Choroid plexus epithelial cell (primary cell): ENCODE measurements at places on chromosomes 7 and 10.

- no peak for DNase-seq
These were observed 27.9 kb upstream of the USP6NL start for GRCh38 chr10:11639362-11639761.

- peak; percentile 88 for DNase-seq
These were observed 36.1 kb downstream of the PPP1R3C start for GRCh38 chr10:91596825-91597196.

- peak; percentile 51 for DNase-seq
These were observed 652 bp downstream of the KAZALD1 start for GRCh38 chr10:101062232-101063049.

GRCh38 chr10:32577448-32577847 is 131.5 kb downstream of the CCDC7 start:
- peak; percentile 2 for DNase-seq

- DNase-seq: no peak
These were observed 9.6 kb downstream of the ZNF37A start for GRCh38 chr10:38103756-38104155.

GRCh38 chr7:40845943-40846342 is 711.1 kb downstream of the SUGCT start:
- DNase-seq: no peak

GRCh38 chr10:31581741-31582323 is 262.8 kb downstream of the ZEB1 start:
- DNase-seq: no peak

DNA sequence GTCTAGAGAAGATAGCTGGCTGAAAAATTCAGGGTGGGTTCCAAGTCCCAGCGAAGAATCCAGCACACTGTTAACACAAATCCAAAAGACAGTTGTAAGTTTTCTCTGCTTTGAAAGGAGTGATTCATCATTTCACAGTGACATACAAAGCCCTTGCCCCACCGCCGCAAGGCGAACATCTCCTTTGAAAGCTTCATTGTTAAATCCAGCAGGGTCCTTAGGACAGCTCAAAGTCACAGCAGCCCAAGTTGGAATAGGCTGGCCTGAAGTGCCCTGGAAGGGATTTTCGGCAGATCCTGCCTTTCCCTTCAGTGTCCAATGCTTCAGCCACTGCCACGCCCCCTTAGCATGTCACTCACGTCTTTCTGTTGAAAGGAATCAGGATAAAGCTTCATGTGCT is 526.1 kb downstream of the CALN1 start:
- DNase-seq: no peak

DNA sequence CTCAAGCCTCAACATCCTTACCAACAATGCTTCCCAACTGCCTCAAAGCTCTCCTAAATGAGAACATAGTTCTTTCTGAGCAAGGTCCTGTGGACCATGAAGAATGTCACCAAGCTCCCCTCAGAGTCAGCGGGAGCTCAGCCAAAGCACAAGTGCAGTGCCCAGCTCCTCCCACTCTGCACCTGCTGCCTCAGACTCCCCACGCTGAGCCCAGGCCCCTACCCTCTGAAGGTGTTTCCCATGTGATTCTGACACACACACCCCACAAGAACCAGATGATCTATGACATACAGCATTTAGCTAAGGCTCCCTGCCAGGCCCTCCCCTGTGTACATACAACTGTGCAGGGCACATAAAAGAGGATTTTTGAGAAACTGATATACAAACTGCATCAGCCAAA is 19.2 kb downstream of the ERCC6 start:
- DNase-seq: no peak

GRCh38 chr7:140232957-140233917 is 56.5 kb upstream of the KDM7A start:
- DNase-seq: no peak

GRCh38 chr7:121755818-121756552 is 117.0 kb upstream of the PTPRZ1 start:
- DNase-seq: no peak

GRCh38 chr10:124356701-124357560 is 61.8 kb downstream of the OAT start:
- DNase-seq: no peak

GRCh38 chr10:120386896-120387295 is 70.1 kb upstream of the PLPP4 start:
- peak; percentile 17 for DNase-seq

DNA sequence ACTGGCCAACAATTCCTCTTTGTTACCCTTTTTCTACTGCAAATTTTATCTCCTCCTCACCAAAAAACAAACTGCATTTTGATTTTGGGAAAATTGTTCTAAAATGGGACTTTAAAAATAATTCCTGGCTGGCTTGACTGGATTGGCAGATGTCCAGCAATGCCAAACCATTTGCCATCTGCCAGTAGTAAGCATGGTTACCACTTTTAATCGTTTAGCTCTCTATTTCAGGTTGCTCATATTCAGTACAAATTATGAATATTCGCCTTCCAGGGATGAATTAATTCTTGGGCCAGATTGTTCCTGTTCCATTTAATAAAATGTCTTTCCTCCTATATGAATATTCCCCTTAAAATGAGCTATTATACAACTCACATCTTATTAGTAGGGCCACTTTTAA is 35.7 kb downstream of the SMNDC1 start:
- DNase-seq: no peak

GRCh38 chr7:70619130-70619529 is 512.8 kb upstream of the GALNT17 start:
- no peak for DNase-seq

GRCh38 chr7:38163671-38164070 is 14.4 kb upstream of the STARD3NL start:
- no peak for DNase-seq

GRCh38 chr10:48670978-48671913 is 13.4 kb upstream of the WDFY4 start:
- DNase-seq: no peak

- peak; percentile 25 for DNase-seq
These were observed 31.6 kb upstream of the ZNF746 start for GRCh38 chr7:149529136-149529718.

DNA sequence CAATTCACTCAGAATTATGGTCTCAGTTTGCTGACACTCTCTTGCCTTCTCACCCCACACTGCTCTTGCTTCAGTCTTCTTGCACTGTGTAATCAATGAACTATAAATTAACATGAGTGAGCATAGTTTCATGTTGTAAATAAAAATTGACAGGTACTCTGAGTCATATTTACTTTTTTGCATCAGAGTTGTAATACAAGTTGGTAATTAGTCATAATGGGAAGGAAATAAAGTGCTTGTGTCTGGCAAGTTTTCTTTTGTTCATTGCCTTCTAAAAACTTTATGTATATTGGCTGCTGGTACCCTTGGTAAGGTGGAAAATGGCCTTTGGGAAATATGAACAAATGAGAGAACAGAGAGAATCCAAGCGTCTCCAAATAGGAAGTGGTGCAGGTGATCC is 169.3 kb upstream of the MAGI2 start:
- DNase-seq: no peak

- DNase-seq: peak; percentile 38
These were observed 3.3 kb upstream of the CUEDC2 start for GRCh38 chr10:102435529-102436233.

GRCh38 chr10:47286116-47286505 is 13.9 kb upstream of the GDF10 start:
- no peak for DNase-seq

- no peak for DNase-seq
These were observed 8.2 kb upstream of the MACC1 start for GRCh38 chr7:20225384-20225783.

- DNase-seq: no peak
These were observed 24.6 kb upstream of the TMEM273 start for GRCh38 chr10:49212783-49213182.

DNA sequence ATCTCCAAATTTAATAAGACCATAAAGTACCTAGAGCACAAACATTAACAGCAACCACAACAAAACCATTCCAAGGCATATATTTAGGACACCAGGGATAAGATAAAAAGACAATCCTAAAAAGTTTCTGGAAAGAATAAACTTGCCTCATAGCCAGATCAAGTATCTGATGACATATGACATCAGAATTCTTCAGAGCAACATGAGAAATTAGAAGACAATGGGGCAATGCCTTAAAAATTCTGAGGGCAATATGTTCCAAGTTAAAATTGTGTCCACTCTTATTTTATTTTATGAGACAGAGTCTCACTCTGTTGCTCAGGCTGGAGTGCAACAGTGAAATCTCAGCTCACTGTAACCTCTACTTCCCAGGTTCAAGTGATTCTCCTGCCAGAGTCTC is 2.8 kb downstream of the EFCAB10 start:
- DNase-seq: no peak

GRCh38 chr10:129728246-129728820 is 235.7 kb downstream of the EBF3 start:
- DNase-seq: no peak

DNA sequence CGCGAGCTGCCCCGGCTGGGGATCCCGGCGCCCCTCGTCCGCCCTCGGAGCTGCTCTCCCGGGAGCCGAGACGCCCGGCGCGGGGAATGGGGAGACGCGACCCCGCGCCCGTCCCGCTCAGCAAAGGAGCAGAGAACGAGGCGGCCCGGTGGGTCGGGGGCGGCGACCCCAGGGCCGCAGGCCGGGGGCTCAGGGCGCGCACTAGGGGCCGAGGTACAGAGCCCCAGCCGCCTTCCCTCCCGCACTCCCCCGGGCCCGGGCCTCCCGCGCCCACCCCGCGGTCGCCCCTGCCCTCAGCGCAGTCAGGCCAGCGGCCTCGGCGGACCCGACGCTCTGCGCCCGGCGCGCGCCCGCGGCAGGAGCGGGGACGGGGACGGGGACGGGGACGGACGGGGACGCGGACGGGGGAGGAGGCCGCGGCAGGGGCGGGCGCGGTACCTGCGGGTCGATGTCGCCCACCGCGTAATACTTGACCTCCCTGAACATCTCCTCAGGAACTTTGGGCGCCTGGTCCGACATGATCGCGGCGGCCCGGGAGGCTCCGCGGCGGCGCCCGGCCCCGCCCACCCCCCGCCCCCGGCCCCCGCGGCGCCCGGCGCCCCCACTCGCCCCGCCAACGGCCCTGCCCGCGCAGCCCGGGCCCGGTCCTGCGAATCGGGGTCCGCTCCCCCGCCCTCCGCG is 373 bp downstream of the PAXIP1 start:
- no peak for DNase-seq

GRCh38 chr7:95794917-95795515 is 22.7 kb downstream of the DYNC1I1 start:
- DNase-seq: peak; percentile 61

GRCh38 chr7:34096198-34096651 is 190.9 kb downstream of the BMPER start:
- DNase-seq: peak; percentile 94

- peak; percentile 48 for DNase-seq
These were observed 36.3 kb downstream of the SUFU start for GRCh38 chr10:102540023-102540422.

DNA sequence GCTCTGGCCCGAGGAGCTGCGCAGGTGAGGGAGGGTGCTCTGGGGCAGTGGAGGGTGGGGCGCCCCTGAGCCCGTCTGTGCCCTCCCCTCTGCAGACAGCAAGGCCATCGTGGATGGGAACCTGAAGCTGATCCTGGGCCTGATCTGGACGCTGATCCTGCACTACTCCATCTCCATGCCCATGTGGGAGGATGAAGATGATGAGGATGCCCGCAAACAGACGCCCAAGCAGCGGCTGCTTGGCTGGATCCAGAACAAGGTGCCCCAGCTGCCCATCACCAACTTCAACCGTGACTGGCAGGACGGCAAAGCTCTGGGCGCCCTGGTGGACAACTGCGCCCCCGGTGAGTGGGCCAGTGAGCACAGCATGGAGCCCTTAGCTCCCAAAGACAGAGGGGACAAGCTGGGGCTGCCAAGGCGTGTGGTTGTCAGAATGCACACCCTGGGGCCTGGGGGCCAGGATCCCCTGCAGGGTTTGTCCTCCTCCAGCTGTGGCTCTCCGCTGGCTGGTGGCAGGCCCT is 5.1 kb downstream of the FLNC start:
- DNase-seq: no peak

- DNase-seq: peak; percentile 50
These were observed 424.0 kb downstream of the EXOC4 start for GRCh38 chr7:133676805-133677370.

GRCh38 chr10:44961931-44962750 is 2.5 kb downstream of the RASSF4 start:
- DNase-seq: no peak

DNA sequence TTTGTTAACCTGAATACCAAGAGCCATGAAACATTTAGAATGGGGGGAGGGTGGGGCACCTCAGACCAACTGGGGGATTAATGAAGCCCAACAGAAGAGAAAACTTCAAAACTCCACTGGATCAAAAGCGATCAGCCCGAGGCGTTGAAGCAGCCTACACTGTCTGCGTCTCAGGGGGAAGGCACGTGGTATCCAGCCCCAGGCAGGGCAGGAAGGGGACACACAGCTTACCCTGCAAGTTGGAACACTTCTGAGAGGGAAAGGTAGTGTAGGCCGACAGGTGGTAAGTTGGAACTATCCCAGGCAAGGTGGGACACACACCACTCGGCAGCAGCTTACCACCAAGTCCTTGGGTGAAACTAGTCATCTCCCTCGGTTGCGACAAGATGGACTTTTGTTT is 102.9 kb downstream of the TAX1BP1 start:
- no peak for DNase-seq

DNA sequence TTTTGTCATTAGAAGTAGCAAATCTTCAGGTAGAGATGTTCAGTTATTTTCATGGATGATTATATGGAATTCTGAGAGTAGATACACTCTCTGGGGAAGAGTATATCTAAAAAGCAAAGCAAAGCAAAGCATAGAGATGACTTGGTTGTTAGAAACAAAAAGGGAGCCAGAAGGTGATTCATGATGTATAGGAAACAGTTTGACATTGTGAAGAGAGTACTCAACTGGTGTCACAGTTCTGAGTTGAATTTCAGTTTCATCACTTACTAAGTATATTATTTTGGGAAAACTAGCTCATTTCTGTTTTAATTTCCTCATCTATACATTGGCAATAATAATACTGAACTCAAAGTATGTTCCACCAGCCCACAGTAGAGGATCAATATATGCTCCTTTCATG is 86.8 kb downstream of the SEMA3C start:
- no peak for DNase-seq

DNA sequence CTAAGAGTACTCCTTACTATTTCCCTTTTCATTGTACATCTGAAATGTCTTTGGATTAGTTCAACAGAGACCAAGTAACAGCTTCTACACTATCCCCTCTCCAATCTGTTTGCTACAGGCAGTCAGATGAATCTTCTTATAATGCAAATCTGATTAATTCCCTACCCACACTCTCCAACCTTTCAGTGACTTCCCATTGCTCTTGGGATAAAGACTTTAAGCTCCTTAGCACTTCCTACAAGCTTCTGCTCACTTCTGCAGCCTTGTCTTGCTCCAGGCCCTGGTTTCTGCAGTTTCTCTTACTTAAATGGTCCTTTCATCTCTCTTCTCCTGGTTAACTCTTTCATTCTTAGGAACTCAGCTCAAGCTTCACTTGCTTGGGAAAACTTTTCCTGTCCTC is 65.2 kb upstream of the FEZF1 start:
- DNase-seq: no peak

GRCh38 chr7:101035941-101036340 is 16.1 kb downstream of the MUC17 start:
- no peak for DNase-seq
